ENCODE measurements at places on chromosomes 6 and 20. TPM values are rescaled to one million over a fixed set of nuclear protein-coding genes. Genes with fewer than 3 reads are reported as not detected.
A peak's percentile ranks its signal among the peaks of the same experiment; 100 is the strongest.

GRCh38 chr6:27679964-27680694, 207.2 kb upstream of the ZNF184 start:
- no peak overlapping the region for H3K4me3 ChIP-seq
- H3K27me3 ChIP-seq = peaks cover 56% of the 10 kb centered on the region
- H3K36me3 ChIP-seq = peaks cover 4% of the 10 kb centered on the region
- H3K4me1 ChIP-seq = peaks cover 16% of the 10 kb centered on the region
- no peak for DNase-seq

GRCh38 chr6:7215798-7216231, 97.2 kb downstream of the SSR1 start:
- H3K4me3 ChIP-seq = no peak overlapping the region
- H3K27ac ChIP-seq = peak overlapping the region; percentile 28
- H3K27me3 ChIP-seq = no peaks in the 10 kb centered on the region
- no peak for DNase-seq

DNA sequence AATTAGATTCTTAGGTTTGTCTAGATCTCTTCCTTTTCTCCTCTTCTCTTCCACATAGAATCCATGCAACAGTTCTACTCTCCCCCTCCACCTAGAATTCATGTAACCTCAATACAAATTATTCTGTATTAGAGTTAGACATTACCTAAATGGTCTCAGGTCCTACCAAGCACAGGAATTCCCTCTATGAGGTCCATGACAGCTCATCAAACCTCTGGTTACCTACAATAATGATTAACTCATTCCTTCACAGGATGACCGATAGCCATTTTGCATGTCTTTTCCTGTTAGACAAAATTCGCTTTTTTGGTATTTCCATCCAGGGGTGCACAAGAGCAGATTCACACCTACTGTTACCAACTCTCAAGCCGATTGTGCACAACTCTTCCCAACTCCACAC, 27.4 kb upstream of the BMP2 start:
- H3K27ac ChIP-seq = no peak overlapping the region
- H3K4me3 ChIP-seq = no peak overlapping the region
- no peaks in the 10 kb centered on the region for H3K36me3 ChIP-seq
- no peak for DNase-seq
- H3K27me3 ChIP-seq = peaks cover 2% of the 10 kb centered on the region

Gene NRN1
- 4.6 TPM for total RNA-seq

Gene GNAS-AS1
- total RNA-seq = 1.1 TPM

GRCh38 chr20:20664795-20665589, 47.5 kb downstream of the RALGAPA2 start:
- H3K27ac ChIP-seq = no peak overlapping the region
- no peaks in the 10 kb centered on the region for H3K27me3 ChIP-seq
- H3K4me3 ChIP-seq = no peak overlapping the region

DNA sequence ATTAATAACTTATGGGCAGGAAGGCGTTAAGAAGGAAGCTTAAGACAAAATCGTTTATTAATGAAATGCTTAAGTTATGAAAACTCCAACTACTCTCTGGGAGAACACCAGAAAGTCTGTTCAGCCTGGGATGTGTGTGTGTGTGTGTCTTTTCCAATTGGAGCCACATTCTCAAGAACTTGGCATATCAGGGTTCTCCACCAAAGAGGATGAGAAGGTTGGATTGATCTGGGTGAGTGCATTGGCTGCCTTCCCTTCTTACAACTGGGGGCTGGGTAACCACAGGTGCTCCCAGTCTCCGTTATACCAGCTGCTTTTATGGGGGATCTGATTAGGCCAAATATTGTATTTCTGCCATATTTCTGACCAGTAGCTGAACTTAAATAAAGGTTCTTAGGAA, 102.1 kb downstream of the MAN1A1 start:
- peaks cover 10% of the 10 kb centered on the region for H3K36me3 ChIP-seq
- no peak overlapping the region for H3K4me3 ChIP-seq
- no peak for DNase-seq

Gene FKBP5
- total RNA-seq = 141 TPM

DNA sequence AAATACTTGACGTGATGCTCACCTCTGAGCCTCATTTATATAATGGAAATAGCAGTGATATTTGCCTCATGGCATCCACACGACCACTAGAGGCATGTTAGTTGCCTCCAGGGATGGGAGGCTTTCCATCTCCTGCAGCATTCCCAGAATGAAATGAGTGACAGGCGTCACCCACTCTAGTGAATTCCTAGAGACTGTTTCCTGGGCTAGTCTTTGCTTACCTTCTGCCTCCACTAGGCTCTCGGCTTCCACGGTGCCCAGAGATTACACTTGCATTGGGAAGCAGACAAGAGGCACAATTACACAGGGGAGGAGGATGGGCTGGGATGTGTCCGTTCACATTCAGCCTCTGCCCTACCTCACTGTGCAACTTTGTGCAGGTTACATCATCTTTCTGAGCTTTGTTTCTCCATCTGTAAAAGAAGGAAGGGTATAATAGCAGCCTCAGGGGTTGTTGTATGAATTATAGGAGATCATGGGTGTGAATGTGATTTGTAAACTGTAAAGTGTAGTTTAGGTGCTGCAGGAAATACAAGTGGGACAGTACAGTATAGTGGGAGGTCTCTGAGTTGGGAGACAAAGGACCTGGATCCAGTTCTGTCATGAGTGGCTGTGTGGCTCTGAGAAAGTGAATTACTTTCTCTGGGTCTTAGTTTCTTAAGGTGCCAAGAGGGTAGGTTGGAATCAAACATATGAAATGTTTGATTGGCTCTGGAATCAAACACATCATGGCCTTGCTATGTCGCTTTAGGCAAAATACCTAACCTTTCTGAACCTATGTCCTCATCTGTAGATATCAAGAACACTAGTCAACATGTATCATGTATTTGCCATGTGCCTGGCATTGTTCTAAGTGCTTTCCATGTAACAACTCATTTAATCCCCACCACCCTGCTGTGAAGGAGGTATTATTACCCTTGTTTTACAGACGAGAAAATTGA, 3.6 kb upstream of the VSTM2L start:
- H3K4me3 ChIP-seq = no peak overlapping the region
- H3K27me3 ChIP-seq = peaks cover 33% of the 10 kb centered on the region
- H3K4me1 ChIP-seq = peaks cover 14% of the 10 kb centered on the region
- DNase-seq = no peak

- no peak overlapping the region for H3K4me3 ChIP-seq
- no peak overlapping the region for H3K27ac ChIP-seq
- no peak for DNase-seq
- H3K36me3 ChIP-seq = no peaks in the 10 kb centered on the region
- H3K4me1 ChIP-seq = no peaks in the 10 kb centered on the region
Observed at GRCh38 chr6:160238278-160238711, 20.3 kb downstream of the SLC22A2 start.

- no peaks in the 10 kb centered on the region for H3K27me3 ChIP-seq
- peaks cover 40% of the 10 kb centered on the region for H3K4me1 ChIP-seq
- H3K27ac ChIP-seq = no peak overlapping the region
Observed at GRCh38 chr20:58665606-58666005, 14.5 kb downstream of the STX16 start.

- H3K4me3 ChIP-seq = no peak overlapping the region
- H3K36me3 ChIP-seq = peaks cover 57% of the 10 kb centered on the region
- H3K27me3 ChIP-seq = no peaks in the 10 kb centered on the region
- peaks cover 20% of the 10 kb centered on the region for H3K4me1 ChIP-seq
Observed at GRCh38 chr20:41087777-41088176, 49.6 kb upstream of the PLCG1 start.

Gene SLC17A3
- total RNA-seq = 0.33 TPM

- DNase-seq = peak; percentile 18
- H3K4me1 ChIP-seq = peaks cover 48% of the 10 kb centered on the region
- H3K4me3 ChIP-seq = no peak overlapping the region
- H3K27ac ChIP-seq = no peak overlapping the region
Observed at GRCh38 chr6:31725502-31726350, 2.6 kb downstream of the MPIG6B start.

Gene RING1
- 28.3 TPM for total RNA-seq

DNA sequence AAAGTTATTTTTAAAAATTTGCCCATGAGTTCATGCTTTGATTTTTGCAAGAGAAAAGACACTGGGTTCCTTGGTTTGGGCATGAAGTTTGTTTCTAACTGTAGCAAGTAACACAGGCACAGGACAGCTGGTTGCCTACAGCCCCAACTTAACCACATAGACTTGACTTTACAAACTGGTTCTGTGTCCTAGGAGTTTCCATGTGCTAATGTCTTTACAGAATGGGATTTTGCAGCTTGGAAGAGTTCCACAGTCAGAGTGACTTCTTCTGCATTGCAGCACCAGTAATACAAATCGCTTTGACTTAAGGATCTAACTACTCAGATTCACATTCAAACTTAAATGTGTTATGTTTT, 44.3 kb downstream of the OR2B2 start:
- DNase-seq = no peak
- no peaks in the 10 kb centered on the region for H3K27me3 ChIP-seq
- peaks cover 13% of the 10 kb centered on the region for H3K36me3 ChIP-seq
- H3K4me3 ChIP-seq = peak overlapping the region; percentile 94

Gene DEFB124
- not detected for total RNA-seq

GRCh38 chr6:1044040-1044836, 267.7 kb upstream of the FOXQ1 start:
- DNase-seq = no peak
- H3K27ac ChIP-seq = no peak overlapping the region
- H3K4me1 ChIP-seq = no peaks in the 10 kb centered on the region
- no peak overlapping the region for H3K4me3 ChIP-seq
- peaks cover 37% of the 10 kb centered on the region for H3K27me3 ChIP-seq

Gene GABRR1
- total RNA-seq = not detected

DNA sequence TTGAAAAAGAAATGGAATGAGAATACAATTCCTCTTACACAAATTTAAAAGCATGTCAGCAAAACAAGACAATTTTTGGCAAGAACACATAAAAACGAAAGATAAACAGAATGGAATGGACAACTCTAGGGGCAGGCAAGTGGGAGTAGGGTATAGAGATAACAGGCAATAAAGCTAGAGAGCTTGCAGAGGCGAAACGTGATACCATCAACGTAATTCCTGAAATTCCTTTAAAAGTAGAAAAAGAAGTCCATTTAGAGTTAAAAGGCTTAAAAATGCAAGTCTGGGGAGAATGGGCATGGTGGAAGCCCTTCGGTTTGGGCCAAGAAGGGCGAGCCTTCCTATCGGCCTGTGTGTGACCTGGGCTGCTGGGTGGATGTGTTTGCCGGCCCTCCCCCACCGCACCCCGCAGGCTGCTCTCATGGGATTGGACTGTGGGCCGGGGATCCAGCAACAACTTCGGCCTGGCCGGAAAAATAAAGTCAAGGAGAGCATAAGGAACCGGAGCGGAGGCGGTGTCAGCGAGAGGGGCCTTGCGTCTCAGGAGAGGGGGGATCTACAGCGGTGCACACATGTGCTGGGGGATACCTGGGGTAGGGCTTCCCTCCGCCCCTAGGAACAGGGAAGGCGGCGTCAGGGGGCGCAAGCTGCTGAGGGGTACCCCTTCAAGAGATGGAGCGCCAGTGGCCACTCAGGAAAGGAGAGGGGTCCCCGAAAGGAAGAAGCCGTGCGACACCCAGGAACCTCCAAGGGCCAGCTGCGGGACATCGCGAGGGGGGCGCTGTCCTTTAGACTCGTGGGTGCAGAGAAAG, 4.1 kb downstream of the TMEM239 start:
- peaks cover 15% of the 10 kb centered on the region for H3K4me1 ChIP-seq
- H3K4me3 ChIP-seq = no peak overlapping the region
- H3K36me3 ChIP-seq = no peaks in the 10 kb centered on the region
- DNase-seq = no peak
- peaks cover 23% of the 10 kb centered on the region for H3K27me3 ChIP-seq

Gene RFX6
- not detected for total RNA-seq

Gene CFAP61
- total RNA-seq = 0.51 TPM

DNA sequence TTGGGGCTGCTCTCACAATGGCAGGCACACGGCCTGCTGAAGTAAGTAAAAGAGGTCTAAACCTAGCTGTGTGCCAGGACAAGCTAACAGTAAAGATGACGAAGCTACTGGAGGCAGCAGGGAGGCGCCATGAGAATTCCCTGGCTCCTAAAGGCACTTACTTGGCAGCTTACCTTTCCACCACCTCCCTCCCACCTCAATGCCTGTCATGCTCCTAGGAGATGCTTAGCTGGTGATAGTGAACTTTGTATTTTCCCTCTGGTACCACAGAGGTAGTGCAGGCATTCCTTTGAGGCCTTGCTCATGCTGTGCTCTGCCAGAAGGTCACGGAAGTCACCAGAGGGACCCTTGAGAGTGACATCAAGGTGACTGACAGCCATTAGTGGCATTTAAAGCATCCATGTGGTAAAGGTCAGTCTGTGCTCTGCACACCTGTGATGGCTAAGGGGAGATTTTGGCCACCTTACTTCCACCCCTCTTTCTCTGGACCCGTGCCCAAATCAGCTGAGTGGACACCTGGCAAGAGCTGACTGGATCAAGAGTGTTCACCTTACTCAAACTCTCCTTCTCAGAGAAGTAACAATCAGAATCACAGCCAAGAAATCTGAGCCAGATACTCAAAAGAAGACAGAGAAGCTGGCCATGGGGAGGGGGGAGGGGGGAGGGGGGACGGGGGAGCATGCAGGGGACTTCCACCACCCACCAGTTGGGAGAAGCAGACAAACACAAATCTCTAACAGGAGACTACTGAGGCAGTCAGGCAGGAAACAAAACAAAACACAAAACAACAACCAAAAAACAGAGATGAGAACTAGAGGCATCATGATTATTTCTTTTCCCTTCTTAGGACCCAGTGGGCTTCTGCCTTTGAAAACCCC, 2.9 kb downstream of the FKBP1A start:
- peaks cover 73% of the 10 kb centered on the region for H3K4me1 ChIP-seq
- H3K36me3 ChIP-seq = peaks cover 47% of the 10 kb centered on the region
- H3K27me3 ChIP-seq = no peaks in the 10 kb centered on the region
- H3K27ac ChIP-seq = peak overlapping the region; percentile 89
- DNase-seq = peak; percentile 26

DNA sequence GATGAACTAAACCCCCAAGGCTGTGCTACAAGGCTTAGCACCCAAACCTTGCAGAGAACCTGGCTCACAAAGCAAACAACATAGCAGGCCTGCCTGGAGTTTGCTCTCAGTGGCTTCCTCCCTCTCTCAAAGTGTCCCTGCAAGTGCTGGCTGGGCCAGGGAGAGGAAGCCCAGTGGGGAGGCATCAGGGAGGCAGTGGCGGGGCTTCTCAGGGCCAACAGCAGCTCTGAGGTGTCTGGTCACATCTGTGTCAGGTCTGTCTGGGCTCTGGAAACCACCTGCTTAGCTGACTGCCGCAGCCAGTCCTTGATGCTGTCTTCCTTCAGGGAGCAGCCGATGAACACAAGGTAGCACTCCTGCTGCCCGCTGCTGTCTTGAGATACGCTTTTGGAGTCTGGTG, 16.7 kb upstream of the SLC4A11 start:
- no peak overlapping the region for H3K27ac ChIP-seq
- no peak for DNase-seq
- no peaks in the 10 kb centered on the region for H3K27me3 ChIP-seq
- H3K36me3 ChIP-seq = peaks cover 5% of the 10 kb centered on the region
- no peak overlapping the region for H3K4me3 ChIP-seq

Gene PRR18
- not detected for total RNA-seq

DNA sequence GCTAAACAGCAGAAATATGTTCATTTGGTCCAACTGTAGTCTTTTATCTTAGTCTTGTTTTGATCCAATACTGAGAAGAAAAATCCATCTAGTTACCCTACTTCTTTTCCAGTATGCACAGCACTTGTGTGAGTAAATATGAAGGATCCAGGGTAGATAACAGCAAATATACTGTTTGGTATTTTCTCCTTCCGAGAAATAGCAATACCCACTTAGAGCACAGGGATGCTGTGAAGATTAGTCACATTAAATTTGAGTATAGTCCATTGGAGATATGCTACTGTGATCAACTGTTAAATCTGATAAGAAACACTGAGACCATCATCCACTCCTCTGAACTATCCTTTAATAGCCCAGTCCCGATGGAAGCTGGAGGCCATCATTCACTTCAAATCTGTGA, 145.2 kb downstream of the PDE7B start:
- H3K4me3 ChIP-seq = no peak overlapping the region
- no peaks in the 10 kb centered on the region for H3K4me1 ChIP-seq

Gene HLA-DRB5
- 4.1 TPM for total RNA-seq

Gene COX7A2
- total RNA-seq = 520 TPM

Gene IL17F
- total RNA-seq = 157 TPM
